ENCODE measurements at places on chromosomes 3 and 15.
A peak's percentile ranks its signal among the peaks of the same experiment; 100 is the strongest.

- DNase-seq = no peak
These were observed 27.6 kb upstream of the ARL6 start for GRCh38 chr3:97736928-97737327.

GRCh38 chr3:58617338-58617761 is 40.2 kb upstream of the FAM107A start:
- DNase-seq = peak; percentile 73

DNA sequence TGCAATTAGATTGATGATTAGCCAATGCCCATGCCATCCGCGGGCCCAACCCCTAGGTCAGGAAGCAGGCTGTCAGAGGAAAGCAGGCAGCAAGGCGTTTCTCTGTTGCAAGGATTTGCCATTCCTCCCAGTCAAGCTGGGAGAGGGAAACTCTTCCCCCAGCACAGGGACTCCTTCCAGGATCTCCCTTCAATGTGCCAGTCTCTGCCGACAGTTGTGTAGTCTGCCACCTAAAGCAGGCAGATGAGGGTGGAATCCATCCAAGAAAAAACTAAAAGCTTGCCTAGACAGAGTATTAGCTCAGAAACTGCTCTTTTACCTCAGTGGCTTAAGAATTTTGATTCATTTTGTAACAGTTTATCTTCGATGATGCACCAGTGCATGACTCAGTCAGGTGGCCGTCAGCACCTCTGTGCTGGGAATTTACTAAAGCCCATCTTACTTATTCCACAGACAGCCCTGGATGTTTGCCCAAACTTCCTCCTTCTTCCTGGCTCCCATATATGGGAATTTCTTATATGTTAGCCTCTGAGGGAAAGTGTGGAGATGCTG is 501.5 kb upstream of the THBS1 start:
- no peak for DNase-seq

GRCh38 chr3:114659109-114660061 is 365.6 kb downstream of the TIGIT start:
- DNase-seq = peak; percentile 26

- peak; percentile 82 for DNase-seq
These were observed 13.5 kb downstream of the UBAP1L start for GRCh38 chr15:65101411-65101890.

GRCh38 chr3:190537146-190537545 is 23.3 kb downstream of the IL1RAP start:
- DNase-seq = no peak

DNA sequence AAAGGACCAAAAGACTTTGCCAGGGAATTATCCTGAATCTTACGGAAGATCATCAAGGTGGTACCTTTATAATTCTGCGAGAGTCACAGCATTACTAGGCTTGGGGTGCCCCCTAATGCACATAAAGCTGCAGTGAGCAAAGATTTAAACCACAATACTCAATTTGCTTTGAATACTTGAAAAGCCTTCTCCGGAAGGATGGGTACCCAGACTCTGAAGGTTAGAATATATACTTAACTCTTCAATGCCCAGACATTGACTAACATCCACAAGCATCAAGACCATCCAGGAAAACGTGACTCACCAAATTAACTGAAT is 117.8 kb upstream of the KCNH8 start:
- no peak for DNase-seq

- peak; percentile 80 for DNase-seq
These were observed 116.7 kb upstream of the MRPS22 start for GRCh38 chr3:139227165-139227564.

DNA sequence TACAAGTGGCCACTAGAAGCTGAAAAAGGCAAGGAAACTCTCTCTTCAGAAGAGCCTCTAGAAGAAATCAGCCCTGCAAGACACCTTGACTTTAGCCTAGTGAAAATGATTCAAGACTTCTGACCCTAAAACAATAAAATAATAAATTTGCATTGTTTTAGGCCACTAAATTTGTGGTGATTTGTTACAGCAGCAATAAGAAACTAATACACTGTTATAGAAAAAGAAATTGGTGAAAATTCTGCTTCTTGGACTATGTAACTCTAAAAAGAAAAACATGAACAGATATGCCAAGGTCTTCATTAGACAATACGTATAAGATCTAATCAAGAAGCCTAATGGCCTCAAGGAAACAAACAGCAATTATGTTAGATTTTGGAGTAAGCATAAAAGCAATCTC is 36.1 kb downstream of the EXD1 start:
- no peak for DNase-seq

GRCh38 chr3:53764026-53764775 is 82.0 kb downstream of the CHDH start:
- no peak for DNase-seq

- DNase-seq = no peak
These were observed 80.1 kb downstream of the CD200 start for GRCh38 chr3:112413074-112413473.

GRCh38 chr3:194321693-194322640 is 29.2 kb downstream of the CPN2 start:
- DNase-seq = no peak

DNA sequence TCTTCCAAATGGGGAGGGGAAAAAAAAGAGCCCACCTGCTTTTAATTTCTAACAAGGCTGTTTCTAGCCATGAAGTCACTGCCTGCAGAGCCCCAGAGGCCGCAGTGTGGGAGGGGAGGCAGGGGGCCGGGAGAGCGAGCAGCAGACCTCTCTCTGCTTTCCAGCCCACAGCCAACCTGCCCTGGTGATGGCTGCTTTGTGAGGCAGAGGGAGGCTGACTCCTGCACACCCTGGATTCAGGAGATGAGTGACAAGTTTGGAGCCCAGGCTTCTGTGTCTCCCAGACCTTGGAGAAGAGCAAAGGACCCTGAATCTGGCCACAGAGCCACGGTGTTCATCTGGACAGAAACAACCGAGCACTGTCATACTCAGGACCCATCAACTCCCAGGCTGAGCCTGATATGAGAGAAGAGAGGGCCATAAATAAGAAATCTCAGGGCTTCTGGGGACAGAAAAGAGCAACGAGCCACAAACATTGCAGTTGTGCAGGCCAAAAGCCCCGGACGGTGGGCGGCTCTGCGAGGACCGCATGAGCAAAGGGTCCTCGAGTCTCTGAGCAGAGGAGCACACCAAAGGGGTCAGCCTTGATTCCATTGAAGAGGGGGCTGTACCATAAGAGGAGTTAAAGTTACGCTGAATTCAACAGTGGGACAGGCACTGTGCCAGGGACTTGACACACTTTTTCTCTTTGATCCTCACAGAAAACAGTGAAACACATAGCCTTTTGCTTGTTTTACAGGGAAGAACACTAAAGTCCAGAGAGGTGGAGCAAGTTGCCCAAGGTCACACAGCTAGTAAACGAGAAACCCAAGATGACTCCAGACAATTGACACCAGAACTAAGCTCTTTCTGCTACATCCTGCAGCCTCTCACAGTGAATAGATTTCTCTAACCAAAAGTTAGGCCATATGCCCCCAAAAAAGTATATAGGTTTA is 97.2 kb downstream of the SEMA5B start:
- no peak for DNase-seq

- DNase-seq = no peak
These were observed 425 bp upstream of the FYTTD1 start for GRCh38 chr3:197749315-197749600.

- no peak for DNase-seq
These were observed 9.2 kb downstream of the NDUFB5 start for GRCh38 chr3:179613807-179614206.

- DNase-seq = no peak
These were observed 33.6 kb upstream of the PLSCR5 start for GRCh38 chr3:146638718-146639117.

- peak; percentile 66 for DNase-seq
These were observed 738 bp downstream of the ACAP2 start for GRCh38 chr3:195441992-195442572.

DNA sequence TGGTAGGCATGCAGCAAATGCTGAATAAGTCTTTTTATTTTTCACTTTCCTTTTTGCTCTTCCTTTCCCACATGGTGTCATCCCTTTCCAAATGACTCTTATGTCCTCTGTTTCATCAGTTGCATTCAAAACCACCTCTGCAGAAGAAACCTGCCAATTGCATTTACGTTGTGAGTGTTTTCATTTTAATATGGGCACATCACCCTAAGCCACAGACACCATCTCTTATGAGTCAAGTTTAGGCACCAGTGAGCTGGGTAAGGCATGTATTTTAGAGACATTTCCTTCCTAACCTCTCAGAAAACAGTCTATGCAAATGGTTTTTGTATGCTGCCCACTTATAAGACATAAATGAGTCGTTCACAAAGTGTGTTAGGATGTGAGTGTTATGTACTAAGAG is 223.3 kb upstream of the ADAMTS9 start:
- no peak for DNase-seq

DNA sequence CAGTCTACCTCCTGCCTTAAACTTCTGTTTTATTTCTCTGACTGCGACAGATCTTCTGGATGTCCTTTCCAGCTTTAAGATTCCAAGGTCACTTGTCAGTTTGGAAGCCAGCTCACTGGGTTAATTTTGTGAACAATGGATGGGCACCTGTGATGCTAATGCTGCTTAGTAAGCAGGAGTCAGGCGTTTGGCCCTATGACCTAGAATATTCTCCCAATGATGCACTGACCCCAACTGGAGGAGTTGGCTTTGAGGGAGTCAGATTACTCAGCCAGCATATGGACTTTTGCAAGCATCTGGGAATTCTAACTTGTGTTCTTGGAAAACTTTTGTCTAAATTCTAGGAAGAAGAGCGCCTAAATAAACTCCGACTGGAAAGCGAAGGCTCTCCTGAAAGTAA is 28.1 kb downstream of the HACD3 start:
- no peak for DNase-seq

GRCh38 chr15:39506146-39506545 is 74.7 kb upstream of the THBS1 start:
- DNase-seq = no peak

DNA sequence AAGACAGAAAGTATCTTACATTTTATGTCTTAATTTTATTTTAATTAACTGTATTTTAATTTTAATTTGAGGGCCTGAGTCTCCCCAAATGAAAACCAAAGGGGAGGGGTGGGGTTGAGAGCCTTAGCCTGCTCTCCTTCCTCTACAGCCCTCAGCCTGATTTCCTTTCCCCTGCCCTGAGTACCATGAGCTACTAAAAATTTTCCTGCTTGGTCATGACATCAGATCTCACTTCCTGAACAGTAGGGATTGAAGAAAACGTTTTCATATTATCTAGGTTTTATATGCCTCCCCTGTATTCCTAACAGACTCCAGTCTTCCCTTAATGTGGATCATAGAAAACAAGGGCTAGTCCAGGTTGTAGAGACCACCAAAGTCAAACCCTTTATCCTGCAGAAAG is 133.9 kb downstream of the MYLK start:
- no peak for DNase-seq

DNA sequence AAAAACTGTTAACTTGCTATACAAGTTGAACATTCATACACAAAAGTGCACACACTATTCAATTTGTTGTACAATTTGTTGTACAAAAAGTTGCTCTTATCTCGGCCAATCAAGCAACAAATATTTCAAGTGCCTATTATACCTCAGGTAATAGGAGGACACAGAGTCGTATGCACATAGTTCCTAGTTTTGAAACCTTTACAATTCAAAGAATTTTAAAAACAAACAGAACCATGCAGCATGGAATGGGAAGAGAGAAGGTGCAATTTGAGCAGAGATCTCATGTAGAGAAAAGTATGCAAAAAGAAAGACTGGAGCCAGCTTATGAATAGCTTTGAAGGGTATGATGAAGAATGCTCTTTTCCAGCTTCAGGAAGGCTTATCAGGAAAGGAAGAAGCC is 46.5 kb upstream of the ARPP19 start:
- DNase-seq = no peak

DNA sequence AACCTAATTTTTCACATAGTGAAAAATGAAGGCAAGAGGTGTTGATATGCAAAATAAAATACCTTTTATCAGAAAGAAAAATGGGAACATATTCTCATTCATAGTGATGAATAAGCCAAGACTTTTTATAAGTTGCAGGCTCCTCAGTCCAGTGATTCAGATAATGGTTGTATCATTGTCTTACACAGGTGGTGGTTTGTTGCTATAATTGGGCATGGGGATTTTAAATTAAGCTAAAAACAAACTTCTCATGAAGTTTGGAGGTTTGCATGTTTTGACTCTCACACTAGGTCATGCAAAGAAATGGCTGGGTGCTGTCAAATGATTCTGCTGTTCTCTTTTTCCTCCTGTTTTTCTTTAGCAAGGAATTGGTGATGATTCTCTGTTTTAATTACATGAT is 60.8 kb upstream of the SKIL start:
- no peak for DNase-seq

DNA sequence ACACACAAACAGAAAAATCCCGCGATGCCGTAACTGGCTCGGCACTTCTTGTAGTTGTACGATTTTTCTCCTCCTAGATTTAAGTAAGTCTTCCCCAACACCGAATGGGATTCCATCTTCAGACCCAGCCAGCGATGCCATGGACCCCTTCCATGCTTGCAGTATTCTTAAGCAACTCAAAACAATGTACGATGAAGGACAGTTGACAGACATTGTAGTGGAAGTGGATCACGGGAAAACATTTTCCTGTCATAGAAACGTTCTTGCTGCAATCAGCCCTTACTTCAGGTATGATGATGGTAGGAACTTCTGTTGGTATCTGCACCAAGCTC is 763 bp downstream of the KBTBD8 start:
- no peak for DNase-seq

GRCh38 chr15:64878705-64879104 is 33.0 kb upstream of the ANKDD1A start:
- DNase-seq = peak; percentile 64

DNA sequence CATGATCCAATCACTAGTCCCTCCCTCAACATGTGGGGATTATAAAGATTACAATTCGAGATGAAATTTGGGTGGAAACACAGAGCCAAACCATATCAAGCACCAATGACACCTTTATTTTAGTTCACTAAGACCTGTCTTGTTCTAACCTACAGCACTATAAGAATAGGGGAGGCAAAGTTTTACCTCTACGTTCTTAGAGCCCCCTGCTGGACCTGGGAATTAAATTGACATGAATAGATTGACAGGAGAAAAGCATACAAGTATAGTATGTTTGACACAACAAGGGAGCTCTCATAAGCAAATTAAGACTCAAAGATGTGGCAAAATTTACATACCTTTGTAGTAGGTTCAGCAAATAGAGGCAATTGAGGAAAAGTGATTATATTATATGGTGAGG is 974.4 kb upstream of the ALCAM start:
- DNase-seq = no peak

DNA sequence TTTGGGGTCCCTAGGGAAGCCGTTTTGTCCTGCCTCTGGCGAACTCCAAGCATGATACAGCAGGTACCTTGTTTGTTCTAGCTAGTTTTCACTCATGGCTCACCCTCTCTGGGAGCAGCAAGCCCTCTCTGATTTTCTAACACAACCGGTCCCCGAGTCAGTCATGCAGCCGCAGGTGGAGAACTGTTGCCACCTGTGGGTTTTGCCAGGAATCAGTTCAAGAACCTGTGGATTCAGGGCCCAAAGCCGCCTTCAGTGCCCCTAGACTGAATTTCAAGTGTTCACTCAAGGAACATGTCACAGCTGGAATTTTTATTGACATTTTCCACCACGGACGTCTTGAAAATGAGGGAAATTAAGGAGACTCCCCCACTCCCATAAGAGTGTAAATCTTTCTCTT is 13.3 kb upstream of the LRRK1 start:
- DNase-seq = no peak

Data from Right ventricle myocardium superior (tissue), 1 donor.